ENCODE measurements at places on chromosomes 5 and 9. TPM values are rescaled to one million over a fixed set of nuclear protein-coding genes. Genes with fewer than 3 reads are reported as not detected.

EIF4EBP3 gene
- polyA plus RNA-seq: 82.7 TPM

LRRC19 gene
- 11.2 TPM for polyA plus RNA-seq

CAMK4 gene
- polyA plus RNA-seq: 3.2 TPM

SELENOP gene
- 4,199 TPM for polyA plus RNA-seq

GPR151 gene
- 0.01 TPM for polyA plus RNA-seq

IDNK gene
- 20.2 TPM for polyA plus RNA-seq

ARHGEF39 gene
- polyA plus RNA-seq: 8.7 TPM

PCSK5 gene
- polyA plus RNA-seq: 18.9 TPM

SWI5 gene
- polyA plus RNA-seq: 21.4 TPM

BTNL8 gene
- polyA plus RNA-seq: 104 TPM

CTXN3 gene
- polyA plus RNA-seq: not detected

INSL4 gene
- polyA plus RNA-seq: not detected

DNAJC25 gene
- polyA plus RNA-seq: 2.7 TPM

DMRT3 gene
- polyA plus RNA-seq: not detected

PCDHGA4 gene
- polyA plus RNA-seq: not detected

CCDC171 gene
- polyA plus RNA-seq: 0.45 TPM

CKMT2 gene
- polyA plus RNA-seq: 2.5 TPM

PCDHGA10 gene
- polyA plus RNA-seq: 2.2 TPM

PKD2L2 gene
- polyA plus RNA-seq: 0.12 TPM

MARVELD2 gene
- polyA plus RNA-seq: 11.7 TPM

MTAP gene
- 3.0 TPM for polyA plus RNA-seq

PCDHA10 gene
- 0.04 TPM for polyA plus RNA-seq

FIBCD1 gene
- not detected for polyA plus RNA-seq

FGF10 gene
- polyA plus RNA-seq: not detected

PCDHA11 gene
- polyA plus RNA-seq: not detected

KIF4B gene
- polyA plus RNA-seq: 0.03 TPM

ST8SIA4 gene
- 5.9 TPM for polyA plus RNA-seq

TMEM141 gene
- 176 TPM for polyA plus RNA-seq

CXCL14 gene
- 13.4 TPM for polyA plus RNA-seq

LOX gene
- 8.5 TPM for polyA plus RNA-seq

PTPDC1 gene
- 1.7 TPM for polyA plus RNA-seq

NPR3 gene
- 0.27 TPM for polyA plus RNA-seq

SLC1A3 gene
- 1.4 TPM for polyA plus RNA-seq

PAPPA gene
- 0.27 TPM for polyA plus RNA-seq

DAB2IP gene
- polyA plus RNA-seq: 20.1 TPM

CDH9 gene
- not detected for polyA plus RNA-seq

FOXD4L4 gene
- not detected for polyA plus RNA-seq

TAF11L5 gene
- not detected for polyA plus RNA-seq

PCDHAC1 gene
- polyA plus RNA-seq: 0.10 TPM

MFAP3 gene
- polyA plus RNA-seq: 24.1 TPM

TTC39B gene
- 33.6 TPM for polyA plus RNA-seq

ABCA1 gene
- polyA plus RNA-seq: 3.0 TPM

PCDHB7 gene
- polyA plus RNA-seq: not detected

ZFP37 gene
- polyA plus RNA-seq: 2.2 TPM

PCDHB13 gene
- polyA plus RNA-seq: 0.49 TPM

NTRK2 gene
- not detected for polyA plus RNA-seq
